ENCODE measurements at places on chromosomes 13 and 19.

DNA sequence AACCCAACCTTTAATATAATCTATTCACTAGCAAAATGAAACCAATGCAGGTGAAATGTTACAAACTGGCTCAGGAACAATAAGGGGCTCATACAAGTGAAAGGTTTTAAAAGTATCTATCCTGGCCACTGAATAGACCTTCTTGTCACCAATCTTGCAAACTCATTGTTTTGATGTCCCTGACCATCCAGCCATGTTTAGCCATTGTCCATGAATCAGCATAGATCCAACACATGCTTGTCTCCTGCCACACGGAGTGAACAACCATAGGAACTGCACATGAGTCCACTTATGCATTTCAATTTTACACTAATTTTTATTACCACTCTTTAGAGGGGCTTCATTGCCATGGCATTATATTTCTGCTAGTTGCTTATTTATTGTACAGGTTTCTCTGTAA, 331.4 kb downstream of the GPC5 start:
- DNase-seq, result no peak

- DNase-seq, result no peak
These were observed 68.8 kb downstream of the COL4A1 start for GRCh38 chr13:110237875-110238817.

DNA sequence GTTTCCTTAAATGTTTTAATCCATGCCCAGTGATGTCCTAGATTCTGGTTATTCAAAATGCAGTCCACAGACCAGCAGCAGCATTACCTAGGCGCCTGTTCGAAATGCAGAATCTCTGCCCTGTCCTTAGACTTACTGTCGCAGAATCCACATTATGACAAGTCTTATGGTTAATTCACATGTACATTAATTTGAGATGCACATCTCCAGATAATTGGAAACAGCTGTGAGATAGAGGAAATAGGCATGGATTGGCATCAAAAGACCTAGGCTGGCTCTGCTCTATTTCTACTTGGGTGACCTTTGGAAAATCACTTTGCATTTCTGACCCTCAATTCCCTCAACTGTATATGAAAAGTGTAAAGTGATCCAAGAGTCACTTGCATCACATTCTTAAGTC, 700.7 kb downstream of the DIAPH3 start:
- DNase-seq, result no peak

DNA sequence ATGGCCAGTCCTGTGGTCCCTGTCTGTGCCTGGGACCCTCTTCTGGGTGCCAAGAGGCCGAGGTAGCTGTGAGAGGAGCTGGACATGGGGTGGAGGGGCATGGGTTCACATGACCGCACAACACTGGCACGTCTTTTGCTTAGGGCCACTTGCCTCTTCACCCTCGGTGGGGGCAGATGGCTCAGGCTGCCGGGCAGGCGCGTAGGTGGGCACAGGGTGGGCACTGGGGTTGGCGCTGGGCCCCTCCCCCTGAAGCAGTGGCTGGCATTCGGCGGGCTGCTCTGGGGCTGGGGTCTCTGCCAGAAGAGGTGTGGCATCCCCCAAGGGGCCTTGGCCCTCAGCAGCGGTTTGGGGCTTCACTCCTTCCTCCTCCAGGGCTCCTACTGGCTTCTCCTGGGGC, 8.4 kb downstream of the PALM3 start:
- DNase-seq, result no peak

DNA sequence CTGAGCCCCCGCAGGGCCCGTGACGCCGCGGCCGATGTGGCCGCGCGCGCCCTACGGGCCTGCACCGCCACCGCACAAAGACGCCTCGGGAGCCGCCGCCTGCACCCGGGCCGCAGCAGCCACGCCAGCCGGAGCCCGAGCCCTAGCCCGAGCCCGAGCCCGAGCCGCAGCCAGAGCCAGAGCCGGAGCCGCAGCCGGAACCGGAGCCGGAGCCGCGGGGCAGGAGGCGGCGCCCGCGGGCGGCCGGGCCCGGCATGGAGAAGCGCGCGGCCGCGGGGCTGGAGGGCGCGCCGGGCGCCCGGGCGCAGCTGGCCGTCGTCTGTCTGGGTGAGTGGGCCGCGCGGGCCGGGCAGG, 379 bp downstream of the LRP3 start:
- DNase-seq, result no peak

GRCh38 chr19:10501971-10502523, 1.1 kb downstream of the KEAP1 start:
- no peak for DNase-seq

GRCh38 chr19:47507924-47508553, 6.8 kb downstream of the NAPA start:
- no peak for DNase-seq

DNA sequence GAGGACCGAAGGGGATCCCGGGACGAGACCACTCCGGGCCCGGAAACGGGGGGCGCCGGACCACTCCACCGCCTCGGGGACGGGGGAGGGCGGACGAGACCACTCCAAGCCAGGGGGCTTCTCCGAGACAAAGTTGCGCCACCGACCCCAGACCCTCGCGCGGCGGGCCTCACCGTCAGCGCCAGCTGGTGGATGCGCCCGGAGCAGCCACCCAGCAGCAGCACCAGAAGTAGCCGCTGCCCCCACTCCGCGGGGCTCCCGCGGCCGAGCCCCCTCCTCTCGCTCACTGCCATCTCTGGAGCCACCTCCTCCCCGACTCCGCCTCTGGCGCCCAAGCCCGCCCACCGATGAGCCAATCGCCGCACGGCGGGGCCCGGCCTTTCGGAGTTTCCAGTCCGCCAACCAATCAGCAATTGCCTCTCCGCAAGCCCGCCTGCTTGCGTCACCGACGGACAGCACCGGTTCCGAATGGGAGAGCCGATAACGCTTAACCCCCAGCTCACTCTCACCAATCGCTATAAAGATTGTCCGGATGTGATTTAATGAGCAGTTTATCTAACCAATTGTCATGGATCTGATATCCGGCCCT, at the start of gene GPR108:
Gene GPR108 (minus strand): TSS at position 297 of the 589 bp plus-strand sequence. CDS start 4 bp downstream, at position 293.
- DNase-seq, result peak; percentile 67

DNA sequence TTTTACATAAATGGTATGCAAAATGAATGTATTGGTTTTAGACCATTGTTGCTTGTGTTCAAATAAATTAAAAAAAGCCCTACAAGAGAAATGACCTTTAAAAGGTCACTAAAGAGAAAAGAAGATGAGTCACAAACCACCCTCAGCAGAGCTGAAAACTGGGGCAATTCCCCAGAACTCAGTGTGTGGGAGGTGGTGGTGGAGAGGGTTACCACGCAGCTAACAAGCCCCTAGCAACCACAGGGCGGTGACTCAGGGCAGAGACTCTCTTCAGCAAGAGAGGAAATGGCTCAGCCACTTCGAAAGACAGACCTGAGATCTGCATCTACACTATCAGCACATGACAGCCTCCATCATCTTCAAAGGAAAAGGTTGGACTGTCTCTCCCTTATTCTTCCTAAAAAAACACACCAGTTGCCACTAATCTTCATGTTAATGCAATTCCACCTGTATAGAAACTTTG, 29.4 kb upstream of the NDFIP2 start:
- no peak for DNase-seq

DNA sequence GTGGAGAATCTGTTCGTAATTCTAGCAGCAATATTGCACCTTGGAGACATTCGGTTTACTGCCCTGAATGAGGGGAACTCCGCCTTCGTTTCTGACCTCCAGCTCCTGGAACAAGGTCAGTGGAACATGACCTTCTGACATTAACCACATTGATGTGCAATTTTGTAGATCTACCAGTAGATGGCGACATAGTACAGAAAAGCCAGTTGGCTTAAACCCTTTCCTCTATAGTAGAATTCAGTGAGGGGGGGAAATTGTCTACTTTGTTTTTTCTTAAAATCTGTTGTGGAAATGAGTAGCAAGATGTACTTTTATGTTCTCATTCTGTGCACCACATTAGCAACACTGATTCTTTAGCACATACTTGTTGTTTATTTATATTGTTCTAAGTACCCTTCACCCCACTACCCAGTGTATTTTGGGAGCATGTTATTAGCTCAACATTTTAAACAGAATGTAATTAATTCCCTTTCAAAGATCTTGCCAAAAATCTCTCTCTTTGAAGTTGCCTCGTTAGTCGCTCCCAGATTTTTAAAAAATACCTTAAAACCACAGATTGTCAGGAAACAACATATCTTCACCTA, 332.2 kb downstream of the MYO16 start:
- DNase-seq, result peak; percentile 34

DNA sequence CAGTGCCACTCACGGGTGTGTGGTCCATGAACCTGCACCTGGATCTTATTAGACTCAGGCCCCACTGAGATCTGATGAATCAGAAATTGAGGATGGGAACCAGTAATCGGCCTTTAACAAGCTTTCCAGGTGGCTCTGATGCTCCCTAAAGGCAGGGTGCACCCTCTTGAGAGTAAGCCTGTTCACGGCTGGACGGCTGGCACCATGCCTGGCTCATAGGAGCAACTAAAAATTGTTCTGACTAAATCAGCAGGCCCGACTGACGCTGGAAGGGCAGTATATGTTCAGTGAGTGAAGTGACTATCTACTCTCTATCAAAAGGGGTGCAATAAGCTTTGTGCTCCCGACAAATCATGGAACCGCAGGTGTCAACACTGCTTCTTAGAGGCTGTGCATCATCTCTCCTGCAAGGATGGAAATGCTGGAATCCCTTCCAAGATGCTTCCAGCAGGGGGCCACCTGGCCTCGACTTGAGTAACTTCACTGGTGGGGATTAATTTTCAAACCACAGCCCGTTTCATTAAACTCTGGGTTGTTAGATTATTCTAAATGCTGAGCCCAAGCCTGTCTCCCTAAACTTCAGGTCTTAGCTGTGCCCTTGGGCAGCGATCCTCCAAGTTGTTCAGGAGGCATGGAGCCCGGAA, 28.4 kb downstream of the TMTC4 start:
- DNase-seq, result peak; percentile 80

- no peak for DNase-seq
These were observed 13.0 kb downstream of the LMNB2 start for GRCh38 chr19:2443785-2444182.

GRCh38 chr13:70253411-70253810, 145.2 kb upstream of the KLHL1 start:
- DNase-seq, result no peak

GRCh38 chr13:101140087-101140770, 276.1 kb downstream of the NALCN start:
- no peak for DNase-seq

DNA sequence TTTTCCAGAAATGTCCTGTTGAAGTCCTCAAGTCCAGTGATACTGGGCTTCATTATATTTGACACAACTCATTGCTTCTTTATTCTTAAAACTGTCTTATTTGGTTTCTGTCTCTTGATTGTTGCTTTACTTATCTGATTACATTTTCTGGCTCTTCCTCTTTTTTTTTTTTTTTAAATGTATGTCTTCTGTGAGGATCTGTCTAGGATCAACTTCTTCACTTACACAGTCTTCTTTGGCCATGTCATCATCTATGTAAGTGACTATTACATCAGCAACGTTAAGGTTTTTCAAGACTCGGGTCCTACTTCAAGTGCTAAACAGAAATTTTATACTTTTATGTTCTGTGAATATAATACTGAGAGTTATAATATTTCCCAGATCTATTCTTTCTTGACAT, 162.1 kb downstream of the PDS5B start:
- no peak for DNase-seq

DNA sequence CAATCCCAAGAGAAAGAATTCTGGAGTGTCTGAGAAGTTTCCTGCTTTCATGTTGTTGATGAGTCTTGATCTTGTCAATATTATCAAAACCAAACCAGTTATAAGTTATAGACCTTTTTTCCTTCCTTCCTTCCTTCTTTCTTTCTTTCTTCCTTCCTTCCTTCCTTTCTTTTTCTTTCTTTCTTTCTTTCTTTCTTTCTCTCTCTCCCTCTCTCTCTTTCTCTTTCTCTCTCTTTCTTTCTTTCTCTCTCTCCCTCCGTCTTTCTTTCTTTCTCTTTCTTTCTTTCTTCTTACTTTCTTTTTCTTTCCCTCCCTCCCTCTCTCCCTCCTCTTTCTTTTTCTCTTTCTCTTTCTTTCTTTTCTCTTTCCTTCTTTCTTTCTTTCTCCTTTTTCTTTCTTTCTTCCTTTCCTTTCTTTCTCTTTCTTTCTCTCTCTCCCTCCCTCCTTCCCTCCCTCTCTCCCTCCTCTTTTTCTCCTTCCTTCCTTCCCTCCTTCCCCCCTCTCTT, at the start of gene OR7G3:
Gene OR7G3 (minus strand): TSS at position 51 of the 506 bp plus-strand sequence. CDS start 0 bp downstream, at position 51.
- no peak for DNase-seq

DNA sequence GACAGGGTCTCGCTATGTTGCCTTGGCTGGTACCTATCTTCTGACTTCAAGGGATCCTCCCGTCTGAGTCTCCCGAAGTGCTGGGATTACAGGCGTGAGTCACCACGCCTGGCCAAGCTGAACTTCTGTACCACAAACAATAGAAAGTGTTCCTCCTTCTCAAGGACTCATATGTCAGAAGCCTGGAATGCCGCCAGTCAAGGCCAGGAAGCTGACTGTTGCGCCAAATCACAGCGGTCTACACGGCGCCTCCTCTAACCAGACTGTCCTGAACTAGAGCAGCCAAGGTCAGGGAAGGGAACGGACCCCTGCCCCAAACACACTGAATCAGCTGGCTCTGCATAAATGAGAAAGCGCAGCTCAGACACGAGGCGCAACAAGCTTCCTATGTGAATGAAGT, 14.6 kb downstream of the RAB20 start:
- no peak for DNase-seq

DNA sequence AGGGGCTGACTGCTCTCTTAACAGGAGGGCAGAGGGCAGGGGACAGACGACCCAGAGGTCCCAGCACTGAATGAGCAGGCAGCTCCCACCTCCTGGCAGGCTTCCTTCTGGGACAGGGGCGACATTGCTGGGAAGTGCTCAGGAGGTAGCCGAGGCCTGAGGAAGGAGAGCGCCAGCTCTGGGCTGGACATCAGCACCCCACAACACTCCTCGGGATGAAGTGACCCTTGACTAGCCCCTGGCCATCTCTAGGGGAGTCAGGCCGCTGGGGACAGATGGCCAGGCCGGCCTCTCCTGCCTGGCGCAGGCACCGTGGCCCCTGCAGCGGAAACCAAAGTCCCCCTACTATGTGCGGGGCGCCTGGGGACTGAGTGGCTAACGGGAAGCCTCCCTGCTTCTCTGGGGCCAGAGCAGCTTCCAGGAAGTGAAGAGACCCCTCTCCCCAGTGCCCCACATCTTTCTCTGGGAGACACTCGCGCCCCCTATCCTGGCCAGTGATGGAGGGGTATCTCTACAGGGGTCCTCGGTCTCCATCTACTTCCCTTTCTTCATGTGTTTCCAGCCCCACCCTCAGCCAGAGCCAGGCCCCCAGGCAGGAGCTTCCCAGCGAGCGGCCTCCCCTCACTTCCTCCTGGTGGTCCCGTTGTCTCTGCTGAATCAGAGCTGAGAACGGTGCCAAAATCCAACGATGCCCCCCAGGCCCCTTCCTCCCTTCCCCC, 10.1 kb downstream of the PRR36 start:
- DNase-seq, result no peak

DNA sequence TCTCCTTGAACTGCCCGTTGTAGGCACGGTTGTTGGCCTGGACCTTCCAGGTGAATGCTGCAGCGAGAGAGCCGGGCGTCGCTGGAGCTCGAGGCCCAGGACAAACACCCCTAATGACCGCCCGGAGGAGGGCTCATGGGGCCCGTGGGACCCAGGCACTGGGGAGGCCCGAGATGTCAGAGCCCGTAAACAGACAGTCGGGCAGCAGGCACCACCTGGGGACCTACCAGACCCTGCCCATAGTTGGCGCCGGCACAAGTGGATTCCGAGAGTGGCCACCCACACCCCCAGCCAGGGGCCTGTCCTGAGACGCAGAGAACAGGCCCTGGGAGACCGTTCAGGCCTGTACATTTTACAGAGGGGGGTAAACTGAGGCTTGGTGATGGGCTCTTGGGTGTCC, 2.4 kb downstream of the ATP8B3 start:
- DNase-seq, result no peak
